ENCODE measurements at places on chromosomes 2 and 18.

DNA sequence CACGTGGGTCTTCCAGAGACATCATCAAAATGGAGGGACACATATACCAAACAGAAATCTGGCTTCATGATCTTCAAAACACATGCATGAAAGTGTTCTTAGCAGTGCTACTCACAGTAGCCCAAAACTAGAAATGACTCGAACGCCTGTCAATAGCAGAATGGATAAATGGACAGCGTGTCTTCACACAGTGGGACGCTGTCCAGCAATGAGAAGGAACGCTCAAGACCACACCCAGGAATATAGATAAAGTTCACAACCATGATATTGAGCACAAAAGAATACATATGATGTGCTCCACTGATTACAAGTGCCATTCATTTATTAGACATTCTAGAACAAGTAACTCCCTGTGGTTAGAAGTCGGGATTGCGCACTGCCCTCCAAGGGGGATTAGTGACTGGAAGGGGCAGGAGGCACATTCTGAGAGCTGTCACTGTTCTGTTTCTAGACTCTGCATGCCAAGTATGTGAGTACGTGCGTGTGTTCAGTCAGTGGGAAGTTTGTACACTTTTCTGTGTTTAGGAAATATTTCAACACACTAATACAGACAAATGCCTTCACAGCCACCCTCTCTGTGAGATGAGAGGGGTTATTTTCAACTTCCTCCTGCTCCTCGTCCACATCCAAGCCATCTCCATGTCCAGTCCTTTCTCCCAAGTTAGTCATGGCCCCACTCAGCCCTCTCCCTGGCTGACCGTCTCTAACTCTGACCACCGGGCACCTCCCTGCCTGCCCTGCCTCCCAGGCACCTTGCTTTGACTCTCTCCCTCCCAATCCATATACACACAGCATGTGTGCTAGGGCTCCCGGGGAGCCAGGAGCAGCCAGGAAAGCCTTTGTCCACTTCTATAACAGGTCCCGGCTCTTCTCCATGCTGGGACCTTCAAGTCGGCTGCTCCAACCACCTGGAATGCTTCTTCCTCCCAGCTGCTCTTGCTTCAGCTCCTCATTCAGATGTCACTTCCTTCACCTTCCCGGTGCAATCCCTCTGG is 26.9 kb upstream of the TNS1 start:
- DNase-seq: no peak

DNA sequence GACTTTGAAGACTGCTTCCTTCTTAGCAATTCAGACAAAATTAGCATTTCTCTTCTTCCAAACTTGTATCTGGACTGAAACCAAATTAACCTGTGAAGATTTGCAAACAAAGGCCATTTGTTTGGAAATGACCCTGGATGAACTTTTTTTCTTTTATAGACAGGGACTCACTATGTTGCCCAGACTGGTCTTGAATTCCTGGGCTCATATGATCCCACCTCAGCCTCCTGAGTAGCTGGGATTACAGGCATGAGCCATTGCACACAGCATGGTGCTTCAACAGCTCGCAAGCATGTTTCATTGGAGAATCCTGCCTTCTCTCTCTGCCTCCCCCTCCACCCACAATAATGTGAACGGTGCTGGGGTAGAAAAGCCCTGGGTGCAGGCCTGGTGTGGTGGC is 170.2 kb downstream of the ARL4C start:
- no peak for DNase-seq

DNA sequence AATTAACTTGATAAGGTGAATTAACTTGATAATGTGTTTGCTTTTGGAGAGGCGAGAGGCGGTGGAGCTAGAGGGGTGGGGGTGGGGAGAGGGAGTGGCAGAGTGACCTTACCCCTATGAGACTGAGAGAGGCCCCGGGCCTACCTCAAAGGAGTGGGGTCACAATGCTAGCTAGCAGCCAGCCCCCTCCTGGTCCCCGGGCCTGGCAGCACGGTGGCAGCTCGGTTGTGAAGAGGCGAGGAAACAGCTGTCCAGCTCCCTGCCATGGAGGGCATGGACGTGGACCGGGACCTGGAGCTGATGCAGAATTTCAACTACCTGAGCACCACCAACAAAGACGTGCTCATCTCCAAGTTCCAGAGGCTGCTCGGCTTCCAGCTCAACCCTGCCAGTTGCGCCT is 123.9 kb downstream of the RGPD3 start:
- no peak for DNase-seq

- no peak for DNase-seq
Observed at GRCh38 chr2:54975598-54976492, 74.4 kb downstream of the RTN4 start.

DNA sequence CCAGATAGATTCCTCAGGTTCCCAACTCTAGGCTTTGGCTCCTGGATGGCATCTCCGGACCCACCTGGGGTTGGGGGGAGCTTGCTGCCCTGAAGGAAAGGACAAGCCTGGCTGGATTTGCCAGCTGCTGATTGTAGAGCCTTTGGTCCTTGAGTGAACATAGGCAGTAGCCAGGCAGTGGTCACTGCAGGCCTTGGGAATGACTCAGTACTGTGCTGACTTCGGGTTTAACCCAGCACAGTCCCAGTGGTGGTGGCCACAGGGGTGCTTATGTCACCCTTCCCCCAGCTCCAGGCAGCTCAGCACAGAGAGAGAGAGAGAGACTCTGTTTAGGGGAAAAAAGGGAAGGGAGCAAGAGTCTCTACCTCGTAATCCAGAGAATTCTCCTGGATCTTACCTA is 27.7 kb upstream of the ACTR2 start:
- DNase-seq: no peak

- no peak for DNase-seq
Observed at GRCh38 chr2:100107440-100107839, 35.0 kb downstream of the AFF3 start.

- DNase-seq: no peak
Observed at GRCh38 chr2:60299179-60299578, 254.3 kb downstream of the BCL11A start.

Measured in GM20000 (cell line).